NCI-H2081 (cell line): ENCODE measurements at places on chromosomes 6 and 20.
A peak's percentile ranks its signal among the peaks of the same experiment; 100 is the strongest.

GRCh38 chr6:102742754-102743356, 1349.3 kb downstream of the GRIK2 start:
- no peak for DNase-seq

- DNase-seq: no peak
Measured at GRCh38 chr6:10180138-10181074, 234.5 kb downstream of the TFAP2A start.

DNA sequence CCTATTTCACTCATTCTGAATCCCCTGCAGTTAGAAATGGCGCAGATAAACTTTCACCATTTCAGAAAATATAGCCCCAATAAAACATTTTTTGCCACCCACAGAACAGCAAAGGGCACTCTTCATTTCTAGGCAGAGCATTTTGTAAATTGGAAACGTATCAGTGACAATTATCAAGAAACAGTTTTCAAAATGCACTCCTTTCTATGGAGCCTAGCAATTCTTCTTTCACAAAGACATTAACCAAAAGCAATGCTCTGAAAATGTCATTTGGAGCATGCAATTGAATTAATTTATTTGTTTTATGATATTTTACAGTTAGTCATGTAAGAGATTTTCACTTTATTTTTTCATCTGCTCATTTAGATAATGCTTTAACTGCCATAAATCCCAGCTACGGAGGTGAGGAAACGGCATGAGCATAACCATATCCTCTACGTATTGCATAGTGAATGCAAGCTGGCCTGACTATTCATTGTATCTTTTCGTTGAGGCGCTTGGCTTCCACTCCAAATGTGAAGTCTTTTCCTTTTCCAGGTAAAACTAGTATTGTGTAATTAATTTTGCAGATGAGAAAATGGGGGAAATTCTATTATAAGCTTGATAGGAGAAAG, 813.4 kb downstream of the C6orf118 start:
- DNase-seq: no peak

- no peak for DNase-seq
Measured at GRCh38 chr6:96844530-96844929, 7.3 kb upstream of the GPR63 start.

DNA sequence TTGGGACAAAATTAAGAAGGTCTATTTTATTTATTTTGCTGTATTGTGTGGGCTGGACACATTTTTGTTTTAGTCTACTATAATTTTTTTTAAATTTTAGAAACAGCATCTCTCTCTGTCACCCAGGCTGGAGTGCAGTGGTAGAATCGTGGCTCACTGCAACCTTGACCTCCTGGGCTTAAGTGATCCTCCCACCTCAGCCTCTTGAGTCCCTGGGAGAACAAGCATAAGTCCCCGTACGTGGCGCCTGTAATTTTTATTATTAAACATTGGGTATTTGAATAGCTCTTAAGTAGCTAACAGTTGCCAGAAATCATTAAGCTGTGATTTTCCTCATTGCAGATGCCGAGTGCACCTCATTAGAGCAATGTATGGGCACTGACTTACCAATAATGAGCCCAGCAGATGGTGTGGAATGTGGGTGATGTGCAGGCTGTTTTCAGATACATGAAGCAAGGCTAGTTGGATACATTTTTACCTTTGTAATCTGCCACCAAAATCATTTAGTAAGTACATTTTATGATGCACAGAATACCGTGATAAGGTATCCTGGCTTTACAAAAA, 10.3 kb upstream of the MAS1 start:
- no peak for DNase-seq

DNA sequence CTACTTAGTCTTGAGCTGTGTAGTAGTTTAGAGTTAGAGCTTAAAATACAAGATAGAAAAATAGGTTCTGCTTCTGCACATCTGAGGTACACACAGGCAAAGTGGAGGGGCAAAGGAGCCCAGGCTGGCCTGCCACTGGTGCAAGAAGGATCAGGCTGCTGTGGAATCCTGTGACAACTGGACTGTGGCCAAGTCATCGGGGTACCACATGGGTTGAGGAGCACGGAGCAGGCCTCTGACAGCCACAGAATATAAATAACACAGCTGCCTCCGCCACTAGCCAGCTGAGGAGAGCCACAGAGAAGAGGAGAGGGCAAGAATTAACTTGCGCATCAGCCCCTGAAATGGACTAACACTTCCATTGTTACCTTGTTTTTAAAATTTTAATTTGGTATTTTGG, 206.0 kb upstream of the MARCKS start:
- DNase-seq: no peak

- DNase-seq: peak; percentile 93
Measured at GRCh38 chr6:43575772-43576551, at the start of the genes POLH and XPO5. TSS of gene POLH (plus strand) at chr6:43576185. CDS start at chr6:43582320, 6,135 bp downstream. TSS of gene XPO5 (minus strand) at chr6:43576038. CDS start at chr6:43575864, 174 bp downstream.

- DNase-seq: no peak
Measured at GRCh38 chr20:8175741-8176675, 43.9 kb downstream of the PLCB1 start.

- DNase-seq: no peak
Measured at GRCh38 chr6:3664625-3665041, 86.9 kb downstream of the PXDC1 start.

GRCh38 chr6:143718472-143718871, 40.7 kb downstream of the PHACTR2 start:
- no peak for DNase-seq

GRCh38 chr6:30670760-30671527, 1.9 kb downstream of the DHX16 start:
- DNase-seq: no peak

DNA sequence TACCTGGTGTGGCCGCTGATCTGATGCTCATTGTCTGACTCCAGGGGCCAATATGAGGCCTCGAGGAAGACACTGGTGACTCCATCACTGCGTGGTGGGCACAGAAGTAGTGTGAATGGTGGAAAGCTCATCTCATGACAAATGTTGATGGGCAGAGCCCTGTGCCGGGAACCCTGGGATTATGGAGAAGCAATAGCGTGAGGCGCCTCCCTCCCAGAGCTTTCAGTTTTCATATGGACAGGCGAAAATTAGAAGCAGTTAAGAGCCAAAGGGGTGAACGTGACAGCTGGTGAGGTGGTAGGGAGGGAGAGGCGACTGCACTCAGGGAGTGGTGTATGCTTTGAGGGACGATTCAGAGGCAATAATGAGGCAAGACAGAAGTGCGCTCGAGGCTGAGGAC, 39.3 kb upstream of the TTPAL start:
- no peak for DNase-seq

GRCh38 chr6:12440981-12441380, 150.8 kb downstream of the EDN1 start:
- no peak for DNase-seq
